Activated CD8-positive, alpha-beta memory T cell treated with anti-CD3 and anti-CD28 coated beads, Interleukin-2, amount 50 U/mL, for 4 hours (primary cell): ENCODE measurements at places on chromosomes 3 and 15.

GRCh38 chr3:56771376-56771775 lies 30.4 kb downstream of the ARHGEF3 start:
- no peak for DNase-seq

DNA sequence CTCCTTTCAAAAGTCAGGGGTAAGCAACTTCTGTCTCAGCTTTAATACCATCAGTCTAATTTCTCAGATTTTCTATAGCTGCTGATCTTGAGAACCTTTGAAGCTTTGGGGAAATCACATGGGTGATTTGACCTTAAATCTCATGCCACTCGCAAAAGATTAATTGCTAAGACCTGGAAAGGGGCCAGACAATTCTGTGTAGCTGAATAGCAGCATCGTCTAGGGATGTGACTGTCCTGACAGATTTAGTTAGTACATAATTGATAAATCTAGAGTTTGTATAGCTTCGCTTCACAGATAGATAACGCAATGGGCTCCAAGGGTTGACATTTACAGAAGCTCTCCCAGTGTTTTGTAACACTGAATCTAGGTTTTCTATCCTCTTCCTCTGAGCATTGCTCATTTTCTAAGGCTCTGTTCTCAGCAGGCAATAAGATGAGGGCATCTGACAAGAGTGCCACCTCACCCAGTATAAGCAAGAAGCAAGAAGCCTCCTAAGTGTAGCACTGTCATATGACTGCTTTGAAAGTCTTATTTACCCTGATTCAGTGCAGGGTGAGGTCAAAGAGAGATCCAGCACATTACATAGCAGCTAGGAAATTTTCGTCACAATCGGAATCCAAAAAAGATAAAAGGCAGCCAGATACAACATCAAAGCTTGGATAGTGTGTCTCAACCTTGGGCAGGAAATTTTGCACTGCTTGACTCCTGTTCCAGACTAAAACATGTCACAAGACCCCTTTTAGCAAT lies 47.7 kb upstream of the DUT start:
- DNase-seq: no peak

GRCh38 chr15:91384189-91384730 lies 284.2 kb downstream of the SV2B start:
- DNase-seq: no peak

DNA sequence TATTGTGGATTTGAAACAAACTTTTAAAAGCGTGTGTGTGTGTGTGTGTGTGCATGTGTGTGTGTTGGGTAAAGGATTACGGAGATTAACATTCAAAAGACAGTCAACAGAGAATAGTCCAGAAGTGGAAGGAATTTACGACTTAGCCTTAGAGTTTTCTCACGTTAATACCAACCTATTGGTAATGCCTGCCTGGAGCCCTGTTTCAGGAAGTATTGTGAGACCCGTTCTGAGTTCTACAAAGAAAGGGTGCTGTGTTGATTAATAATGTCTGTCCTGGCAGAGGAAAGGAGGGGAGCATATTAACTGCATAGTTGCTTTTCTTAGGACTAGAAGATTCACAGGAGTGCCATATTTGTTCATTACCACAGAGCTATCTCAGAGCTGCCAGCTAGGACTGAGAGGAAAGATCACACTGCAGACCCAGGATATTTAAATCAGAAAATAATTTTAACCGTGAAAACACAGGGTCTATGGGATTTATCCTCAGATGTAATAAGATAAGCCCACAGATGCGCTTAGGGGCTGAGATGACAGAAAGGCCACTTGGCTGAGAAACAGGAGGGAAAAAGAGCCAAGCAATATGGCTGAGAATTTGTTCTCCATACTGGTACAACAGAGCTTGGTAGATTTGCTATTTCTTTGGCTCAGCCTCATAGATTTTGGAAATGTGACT lies 40.5 kb upstream of the FRMD4B start:
- no peak for DNase-seq

- DNase-seq: no peak
Measured at GRCh38 chr3:4587838-4588105, 94.6 kb downstream of the ITPR1 start.

DNA sequence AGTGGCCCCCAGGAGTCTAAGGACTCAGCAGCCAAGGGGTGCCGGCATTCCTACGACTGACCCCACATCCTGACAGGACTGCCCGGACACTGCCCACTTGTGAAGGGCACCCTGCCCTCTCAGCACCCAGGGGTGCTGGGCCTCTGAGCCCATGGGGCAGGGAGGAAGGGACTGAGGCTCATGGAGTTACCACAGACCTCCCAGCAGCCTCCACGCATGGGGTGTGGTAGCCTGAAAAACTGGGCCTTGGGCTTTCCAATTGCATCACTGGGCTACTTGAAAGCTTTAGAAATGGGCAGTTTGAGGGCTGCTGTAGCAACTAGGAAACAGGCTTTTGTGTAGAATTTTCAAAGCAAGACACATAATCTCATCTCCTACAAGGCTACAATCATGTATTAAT lies 13.2 kb downstream of the TKT start:
- no peak for DNase-seq

GRCh38 chr15:77667338-77668234 lies 34.9 kb upstream of the LINGO1 start:
- DNase-seq: no peak

- no peak for DNase-seq
Measured at GRCh38 chr3:100419406-100419805, 18.1 kb downstream of the LNP1 start.

- no peak for DNase-seq
Measured at GRCh38 chr15:38197553-38197952, 55.1 kb upstream of the SPRED1 start.

DNA sequence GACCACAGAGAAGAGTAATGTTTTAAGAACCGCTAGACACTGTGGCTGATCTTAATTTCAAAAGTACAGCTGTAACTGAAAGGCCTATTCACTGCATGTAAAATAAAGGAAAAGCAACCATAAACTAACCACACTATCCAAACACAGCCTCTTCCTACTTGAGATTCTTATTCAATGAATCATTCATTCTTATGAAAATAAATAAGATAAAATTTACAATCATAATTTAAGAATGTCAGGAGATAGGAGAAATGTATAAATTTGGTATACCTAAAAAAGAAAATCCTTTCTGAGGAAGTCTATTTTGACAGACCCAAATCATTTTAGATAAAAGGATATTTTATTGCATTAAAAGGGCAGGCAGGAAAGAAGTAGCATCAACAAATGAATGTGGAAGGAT lies 533.5 kb upstream of the ZNF385D start:
- no peak for DNase-seq

DNA sequence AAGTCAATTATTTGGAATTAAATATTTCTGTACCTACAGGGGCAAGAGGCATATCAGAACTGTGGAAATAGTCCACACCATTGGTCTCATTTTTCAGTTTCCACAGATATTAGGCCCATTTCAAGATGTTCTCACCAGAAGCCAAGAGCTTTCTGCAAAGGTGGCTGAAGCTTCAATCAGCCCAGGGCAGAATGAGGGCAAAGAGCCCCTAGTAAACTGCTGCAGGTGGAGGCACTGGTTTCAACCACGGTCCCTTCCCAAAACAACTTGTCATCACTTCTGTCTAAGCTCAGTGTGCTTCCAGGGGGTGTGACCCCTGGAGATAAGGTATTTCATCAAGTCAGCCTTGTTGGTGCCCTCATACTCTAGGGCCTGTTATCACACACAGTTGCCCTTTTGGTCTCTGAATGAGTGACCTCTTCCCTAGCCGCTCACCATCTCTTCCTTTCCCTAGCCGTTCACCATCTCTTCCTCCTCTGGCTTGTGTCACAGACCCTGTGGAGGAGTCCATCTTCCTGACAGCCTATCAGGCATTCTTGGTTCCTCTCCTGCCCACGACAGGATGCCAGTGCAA lies 21.2 kb downstream of the IL17RD start:
- DNase-seq: no peak

DNA sequence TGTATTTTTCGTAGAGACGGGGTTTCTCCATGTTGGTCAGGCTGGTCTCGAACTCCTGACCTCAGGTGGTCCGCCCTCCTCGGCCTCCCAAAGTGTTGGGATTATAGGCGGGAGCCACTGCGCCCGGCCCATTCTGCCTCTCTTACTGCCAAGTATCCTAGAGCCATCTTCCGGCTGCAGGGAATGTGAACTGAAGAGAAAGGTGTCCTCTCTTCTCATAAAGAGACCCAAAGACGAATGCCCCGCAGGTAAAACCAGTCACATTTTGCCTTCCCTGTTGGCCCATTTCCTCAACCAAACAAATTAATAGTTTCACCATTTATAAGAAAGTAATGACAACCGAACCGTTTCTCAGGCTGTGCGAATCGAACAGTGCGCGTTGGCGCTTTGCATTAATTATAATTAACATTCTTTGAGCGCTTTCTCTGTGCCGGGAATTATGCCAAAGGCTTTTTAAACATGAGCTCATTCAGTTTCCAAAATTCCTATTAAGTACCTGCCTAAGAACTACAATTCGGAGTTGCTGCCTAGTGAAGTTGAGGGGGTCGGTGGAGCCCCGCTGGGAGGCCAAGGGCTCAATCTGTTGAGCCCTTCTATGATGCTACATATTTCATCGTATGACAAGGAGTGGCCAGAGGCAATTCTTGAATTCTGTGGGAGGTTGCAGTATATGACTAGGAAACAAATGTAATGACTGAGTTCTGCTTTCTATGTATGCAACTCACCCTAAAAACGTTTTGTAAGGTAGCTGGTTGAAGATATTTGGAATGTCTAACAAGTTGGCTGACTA lies 819 bp upstream of the RPL24 start:
- DNase-seq: no peak

DNA sequence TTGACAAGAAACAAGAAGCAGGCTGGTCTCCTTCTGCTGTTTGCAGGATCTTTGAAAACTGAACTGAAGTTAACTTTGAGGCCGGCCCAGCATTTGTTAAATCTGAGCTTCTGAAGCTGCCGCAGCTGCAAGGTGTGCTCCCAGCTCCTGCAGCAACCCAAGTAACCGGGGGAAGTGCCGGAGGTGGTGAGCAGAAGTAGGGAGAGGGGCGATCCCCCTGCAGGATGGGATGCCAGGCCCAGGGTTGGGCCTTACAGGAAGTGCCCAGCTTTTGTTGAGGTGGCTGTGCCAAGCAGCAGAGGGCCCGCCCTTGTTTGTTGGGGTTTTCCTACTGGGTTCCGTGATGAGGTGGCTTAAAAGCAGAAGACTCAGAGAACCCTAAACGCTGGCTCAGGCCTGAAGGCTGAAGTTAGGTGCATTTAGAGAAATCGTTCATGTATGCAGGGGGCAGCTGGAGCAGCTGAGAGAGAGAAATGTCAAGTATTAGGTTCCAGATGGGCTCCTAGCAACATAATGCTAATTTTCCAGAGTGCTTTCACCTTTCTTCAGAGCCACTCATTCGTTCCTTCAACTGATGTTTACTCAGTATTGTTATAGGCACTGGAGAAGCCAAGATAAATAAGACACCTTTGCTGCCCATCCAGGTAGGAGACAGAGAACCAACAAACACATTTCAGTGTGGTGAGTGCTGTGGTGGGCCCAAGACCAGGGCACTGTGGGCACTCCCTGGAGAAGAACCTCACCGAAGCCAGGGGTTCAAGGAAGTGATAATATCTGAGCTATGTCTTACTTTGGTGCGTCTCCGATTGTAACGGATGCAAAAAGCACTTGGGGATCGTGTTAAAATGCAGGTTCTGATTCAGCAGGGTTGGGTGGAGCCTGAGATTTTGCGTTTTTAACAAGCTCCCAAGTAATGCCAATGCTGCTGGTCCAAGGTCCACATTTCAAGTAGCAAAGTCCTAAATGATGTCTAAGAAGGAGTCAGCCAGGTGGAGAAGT lies 42.2 kb upstream of the PLCL2 start:
- DNase-seq: peak; percentile 67

GRCh38 chr3:16884748-16885592 lies at the start of gene PLCL2:
Gene PLCL2 (plus strand): TSS chr3:16884955. CDS start chr3:16885040, 85 bp downstream.
- DNase-seq: peak; percentile 71

GRCh38 chr3:40800343-40800742 lies 275.6 kb downstream of the ZNF621 start:
- no peak for DNase-seq

DNA sequence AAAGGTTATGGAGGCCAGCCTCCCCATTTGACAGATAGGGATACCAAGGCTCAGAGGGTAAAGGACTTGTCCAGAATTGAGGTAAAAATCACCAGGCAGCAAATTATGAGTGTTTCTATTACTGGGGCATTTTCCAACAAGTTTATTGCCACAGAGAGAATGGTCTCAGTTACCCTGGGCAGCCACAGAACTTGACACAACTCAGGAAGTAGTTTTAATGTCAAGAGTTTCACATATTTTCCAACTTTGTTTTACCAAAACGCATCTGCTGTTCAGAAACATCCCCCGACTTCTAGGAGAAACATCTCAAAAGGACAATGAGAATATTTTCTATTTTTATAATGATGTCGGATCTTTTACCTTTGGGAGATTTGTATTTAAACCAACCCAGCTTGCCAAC lies 107.5 kb upstream of the MRPS22 start:
- no peak for DNase-seq

DNA sequence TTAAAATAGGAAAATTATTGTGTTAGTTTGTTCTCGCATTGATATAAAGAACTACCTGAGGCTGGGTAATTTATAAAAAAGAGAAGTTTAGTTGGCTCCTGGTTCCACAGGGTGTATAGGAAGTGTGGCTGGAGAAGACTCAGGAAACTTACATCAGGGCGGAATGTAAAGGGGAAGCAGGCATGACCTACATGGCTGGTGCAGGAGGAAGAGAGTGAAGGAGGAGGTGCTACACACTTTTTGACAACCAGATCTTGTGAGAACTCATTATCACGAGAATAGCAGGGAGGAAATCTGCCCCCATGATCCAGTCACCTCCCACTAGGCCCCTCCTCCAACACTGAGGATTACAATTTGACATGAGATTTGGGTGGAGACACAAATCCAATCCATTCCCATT lies 490.7 kb downstream of the RBMS3 start:
- DNase-seq: no peak

- DNase-seq: no peak
Measured at GRCh38 chr3:15470261-15470660, 42.9 kb downstream of the EAF1 start.

- DNase-seq: no peak
Measured at GRCh38 chr15:70669006-70669602, 94.3 kb downstream of the UACA start.

- no peak for DNase-seq
Measured at GRCh38 chr15:96733721-96734120, 403.2 kb downstream of the NR2F2 start.
